ENCODE measurements at places on chromosomes 5 and 9.
A peak's percentile ranks its signal among the peaks of the same experiment; 100 is the strongest.

GRCh38 chr5:53936481-53937352 lies 373.7 kb downstream of the ARL15 start:
- peak; percentile 13 for DNase-seq

DNA sequence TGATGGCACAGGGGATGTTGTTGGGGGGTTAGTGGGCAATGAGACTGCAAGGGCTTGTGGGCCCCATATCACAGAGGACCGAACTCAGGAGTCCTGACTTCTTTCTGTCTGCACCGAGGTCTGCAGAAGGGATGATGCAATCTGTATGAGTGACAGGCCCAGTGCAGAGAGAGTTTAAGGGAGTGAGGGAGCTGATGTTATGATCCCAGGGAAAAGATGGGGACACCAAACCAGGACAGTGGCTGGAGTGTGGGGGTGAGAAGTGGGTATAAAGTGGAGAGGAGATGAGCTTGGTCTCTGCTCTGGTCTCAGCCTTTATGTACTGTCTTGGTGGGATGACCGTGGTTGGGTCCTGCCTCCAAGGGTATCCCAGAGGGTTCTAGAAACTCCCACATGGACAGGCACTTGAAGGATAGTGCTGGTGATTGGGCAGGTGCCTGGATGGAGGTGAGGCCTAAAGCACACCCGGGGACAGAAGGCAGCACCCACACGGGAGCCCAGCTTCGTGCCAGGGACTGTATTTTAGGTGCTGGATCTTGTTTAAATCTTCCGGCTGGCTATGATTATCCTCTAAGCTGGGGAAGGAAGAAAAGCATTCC lies 21.9 kb downstream of the GSN start:
- DNase-seq = peak; percentile 23

DNA sequence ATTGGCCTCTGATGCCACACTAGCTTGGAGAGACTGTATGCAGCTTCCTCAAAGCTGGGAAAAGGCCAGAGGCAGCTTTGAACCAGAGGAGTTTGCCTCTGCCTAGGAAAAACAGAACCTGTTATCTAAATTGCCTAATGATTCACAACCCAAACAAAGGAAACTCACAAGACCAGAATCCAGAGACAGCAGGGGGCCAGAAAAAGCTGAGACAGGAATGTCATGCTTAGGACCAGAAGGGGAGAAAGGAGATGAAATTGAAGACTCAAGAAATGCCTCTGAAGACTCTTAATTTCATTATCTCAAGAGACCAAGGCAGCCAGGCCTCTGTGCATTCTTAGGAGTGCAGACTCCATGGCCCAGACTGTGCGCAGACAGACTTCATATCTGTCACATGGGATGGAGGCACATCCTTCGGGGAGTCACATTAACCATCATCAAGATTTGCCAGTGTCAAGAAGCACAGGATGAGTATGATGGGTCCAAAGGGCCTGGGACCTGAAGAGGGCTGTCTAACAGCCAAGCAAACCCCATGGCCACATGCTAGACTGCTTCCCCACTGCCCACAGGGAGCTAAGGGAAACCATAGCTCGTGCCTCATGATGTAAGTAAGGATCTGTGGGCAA lies 57.3 kb downstream of the ARSB start:
- DNase-seq = peak; percentile 58

- no peak for DNase-seq
Measured at GRCh38 chr9:16767366-16767765, 103.1 kb downstream of the BNC2 start.

GRCh38 chr5:148909040-148909439 lies 82.6 kb downstream of the ADRB2 start:
- DNase-seq = no peak

GRCh38 chr9:76413658-76414057 lies 19.4 kb upstream of the RFK start:
- DNase-seq = no peak

DNA sequence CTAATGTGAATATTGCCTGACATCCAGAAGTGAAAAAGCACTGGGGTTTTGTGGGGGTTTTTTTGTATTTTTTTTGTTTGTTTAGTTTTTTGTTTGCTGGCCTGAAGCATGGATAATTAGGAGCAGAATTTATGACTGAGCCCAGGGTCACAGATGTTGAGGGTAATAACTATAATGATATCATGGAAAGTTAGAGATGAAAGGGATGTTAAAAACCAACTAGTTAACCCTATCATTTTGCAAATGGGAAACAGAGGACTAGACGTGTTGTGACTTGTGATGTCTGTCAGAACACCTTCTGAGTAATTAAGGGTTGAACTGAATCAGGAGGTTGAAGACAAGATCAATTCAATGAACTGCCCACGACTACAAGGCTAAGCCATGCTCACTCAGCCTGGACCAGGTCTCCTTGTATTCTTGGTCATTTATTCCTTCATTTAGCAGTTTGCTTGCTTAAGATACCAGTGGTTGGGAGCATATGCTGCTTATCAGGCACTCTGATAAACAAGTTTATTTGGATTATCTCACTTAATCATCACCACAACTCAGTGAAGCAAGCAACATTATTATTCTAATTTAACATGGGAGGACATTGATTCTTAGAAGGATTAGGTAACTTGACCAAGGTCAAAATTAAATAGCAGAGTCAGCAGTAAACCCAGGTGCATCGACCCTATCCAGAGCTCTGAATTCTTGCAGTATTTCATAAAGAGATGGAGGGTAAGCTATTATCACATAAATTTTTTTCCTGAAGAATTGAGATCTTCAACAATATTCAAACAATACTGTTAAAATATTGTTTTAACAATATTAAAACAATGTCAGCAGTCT lies 75.7 kb upstream of the PIK3R1 start:
- DNase-seq = no peak

DNA sequence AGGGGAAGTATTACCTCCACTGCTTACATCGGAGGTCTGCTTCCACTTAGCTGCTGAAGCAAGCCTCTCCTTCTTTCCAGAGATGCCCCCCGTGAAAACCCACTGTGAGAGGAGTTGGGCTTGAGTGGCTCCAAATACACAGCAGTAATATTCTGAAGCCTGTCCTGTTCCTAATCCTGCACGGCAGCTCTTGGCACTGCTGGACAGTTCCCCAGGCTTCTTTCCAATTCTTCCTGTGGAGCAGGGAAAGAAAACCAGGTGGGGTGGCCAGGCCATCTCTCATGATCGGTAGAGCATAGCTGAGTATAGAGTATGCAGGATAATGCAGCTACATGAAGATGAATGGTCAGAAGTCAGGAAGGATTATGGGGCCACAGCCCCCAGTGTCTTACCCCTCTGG lies 335.3 kb downstream of the MARCHF11 start:
- DNase-seq = no peak

DNA sequence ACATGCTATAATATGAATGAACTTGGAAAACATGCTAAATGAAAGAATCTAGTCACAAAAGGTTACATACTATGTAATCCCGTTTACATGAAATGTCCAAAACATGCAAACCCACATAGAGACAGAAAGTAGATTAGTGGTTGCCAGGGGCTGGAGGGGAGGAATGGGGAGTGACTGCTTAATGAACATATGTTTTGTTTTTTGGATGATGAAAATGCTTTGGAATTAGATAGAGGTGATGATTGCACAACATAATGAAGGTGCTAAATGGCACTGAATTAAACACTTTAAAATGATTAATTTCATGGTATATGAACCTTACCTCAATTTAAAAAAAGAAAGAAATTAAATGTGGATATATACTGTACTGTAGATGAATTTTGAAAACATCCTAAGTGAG lies 17.6 kb upstream of the NDFIP1 start:
- DNase-seq = no peak

All from GM23248 (cell line).